ENCODE measurements at places on chromosomes 12 and 14. TPM values are rescaled to one million over a fixed set of nuclear protein-coding genes. Genes with fewer than 3 reads are reported as not detected.

GRCh38 chr12:46830731-46831334, 5.0 kb upstream of the SLC38A4 start:
- no peak for DNase-seq

Gene GRIN2B
- total RNA-seq, result 0.12 TPM

DNA sequence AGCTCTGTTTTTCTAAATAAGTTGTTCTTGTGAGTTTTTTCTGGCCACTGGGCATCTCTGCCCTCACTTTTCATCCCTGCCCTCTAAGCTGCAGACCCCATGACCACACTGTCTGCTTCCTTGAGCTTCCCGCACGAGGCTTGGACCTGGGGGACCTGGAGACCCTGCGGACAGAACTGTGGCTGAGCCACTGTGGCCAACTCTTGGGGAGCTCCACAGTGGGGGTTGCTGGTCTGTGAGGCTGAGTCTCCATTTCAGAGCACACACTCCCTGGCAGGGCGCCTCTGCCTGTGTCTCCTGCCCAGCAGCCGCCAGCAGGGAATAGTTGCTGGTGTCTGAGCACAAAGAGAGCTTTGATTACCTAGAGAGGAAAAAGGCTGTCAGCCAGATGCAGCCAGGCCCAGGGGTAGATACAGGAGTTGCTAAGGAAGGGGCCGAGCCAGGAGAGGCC, 13.1 kb upstream of the RIN3 start:
- DNase-seq, result no peak

- no peak for DNase-seq
Observed at GRCh38 chr14:25350802-25351201, 300.9 kb upstream of the STXBP6 start.

- DNase-seq, result no peak
Observed at GRCh38 chr12:20963303-20963702, 152.8 kb downstream of the SLCO1B3 start.

DNA sequence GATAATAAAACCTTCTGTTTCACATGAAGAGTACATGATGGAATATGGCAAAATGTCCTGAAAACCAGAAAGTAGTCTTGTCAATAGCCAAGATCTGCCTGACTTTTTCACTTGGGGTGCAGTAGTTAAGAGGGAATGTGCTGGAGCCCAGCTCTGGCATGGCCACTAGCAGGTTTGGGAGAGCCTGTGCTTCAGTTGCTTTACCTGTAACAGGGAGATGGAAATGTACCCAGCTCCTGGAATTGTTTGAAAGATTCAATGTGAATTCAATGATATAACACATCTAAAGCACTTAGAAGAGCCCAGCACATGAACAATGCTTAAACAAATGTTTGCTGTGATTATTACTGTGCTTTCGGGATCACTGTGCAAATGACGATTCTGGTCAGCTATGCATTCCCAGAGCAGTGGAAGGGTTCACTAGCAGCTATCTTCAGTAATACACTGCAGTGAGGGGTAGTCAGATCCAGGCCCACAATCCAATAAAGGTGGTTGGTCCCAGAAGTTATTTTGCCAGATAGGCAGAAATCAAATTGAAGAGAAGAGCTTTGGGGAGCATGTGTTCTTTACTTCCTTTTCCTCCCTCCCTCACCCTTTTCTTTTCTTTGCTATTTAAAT, 224.9 kb downstream of the APAF1 start:
- no peak for DNase-seq

Gene PLEK2
- 35.5 TPM for total RNA-seq

- DNase-seq, result no peak
Observed at GRCh38 chr12:68970951-68971350, 38.0 kb upstream of the CPM start.

DNA sequence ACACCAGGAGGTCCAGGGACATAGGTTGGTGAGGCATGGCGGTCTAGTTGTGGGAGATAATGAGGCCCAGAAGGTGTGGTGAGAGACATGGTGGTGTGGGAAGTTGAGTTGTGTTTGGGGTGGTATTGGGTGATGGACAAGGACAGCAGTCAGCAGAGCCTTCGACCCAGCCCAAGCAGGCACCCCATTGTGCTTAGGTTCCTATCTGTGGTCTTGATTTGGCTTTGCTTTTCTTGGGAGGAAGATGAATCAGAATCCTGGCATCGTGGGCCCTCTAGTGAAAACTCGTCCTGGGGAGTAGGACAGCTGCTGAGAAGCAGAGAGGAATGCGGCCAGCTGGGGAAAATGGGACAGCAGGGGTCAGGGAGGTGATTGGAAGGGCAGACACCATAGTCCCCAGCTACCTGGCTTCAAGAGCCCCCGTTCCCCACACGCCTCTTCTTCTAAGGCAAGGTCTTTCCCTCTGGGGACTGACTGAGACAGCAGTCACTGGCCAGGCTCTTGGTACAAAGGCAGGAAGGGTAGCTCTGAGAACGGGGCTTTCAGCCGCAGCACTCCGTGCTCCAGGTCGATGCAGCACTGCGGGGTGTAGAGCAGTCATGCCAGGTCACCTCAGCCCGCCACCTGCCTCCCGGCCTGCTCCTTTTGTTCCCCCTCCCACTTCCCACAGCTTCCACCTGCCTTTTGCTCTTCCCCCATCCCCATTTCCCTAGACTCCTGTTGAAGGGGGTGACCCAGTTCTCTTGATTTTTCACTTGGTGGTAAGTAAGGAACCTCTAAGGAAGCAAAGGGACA, 7.9 kb downstream of the NRIP2 start:
- DNase-seq, result no peak

DNA sequence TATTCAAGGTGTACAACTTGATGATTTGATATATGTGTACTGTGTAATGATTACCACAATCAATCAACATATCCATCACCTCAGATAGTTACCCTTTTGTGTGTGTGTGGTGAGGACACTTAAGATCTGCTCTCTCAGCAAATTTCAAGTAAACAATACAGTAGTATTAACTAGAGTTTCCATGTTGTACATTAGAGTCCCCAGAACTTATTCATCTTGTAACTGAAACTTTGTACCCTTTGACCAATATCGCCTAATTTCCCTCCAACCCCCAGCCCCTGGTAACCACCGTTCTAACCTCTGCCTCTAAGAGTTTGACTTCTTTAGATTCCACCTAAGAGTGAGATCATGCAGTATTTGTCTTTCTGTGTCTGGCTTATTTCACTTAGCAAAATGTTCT, 12.1 kb downstream of the ADCK1 start:
- no peak for DNase-seq

GRCh38 chr14:41805633-41806032, 199.0 kb downstream of the LRFN5 start:
- no peak for DNase-seq

Gene PLEKHG3
- 52.8 TPM for total RNA-seq

Gene CACNA2D4
- total RNA-seq, result 0.14 TPM

Gene MLEC
- total RNA-seq, result 99.5 TPM

DNA sequence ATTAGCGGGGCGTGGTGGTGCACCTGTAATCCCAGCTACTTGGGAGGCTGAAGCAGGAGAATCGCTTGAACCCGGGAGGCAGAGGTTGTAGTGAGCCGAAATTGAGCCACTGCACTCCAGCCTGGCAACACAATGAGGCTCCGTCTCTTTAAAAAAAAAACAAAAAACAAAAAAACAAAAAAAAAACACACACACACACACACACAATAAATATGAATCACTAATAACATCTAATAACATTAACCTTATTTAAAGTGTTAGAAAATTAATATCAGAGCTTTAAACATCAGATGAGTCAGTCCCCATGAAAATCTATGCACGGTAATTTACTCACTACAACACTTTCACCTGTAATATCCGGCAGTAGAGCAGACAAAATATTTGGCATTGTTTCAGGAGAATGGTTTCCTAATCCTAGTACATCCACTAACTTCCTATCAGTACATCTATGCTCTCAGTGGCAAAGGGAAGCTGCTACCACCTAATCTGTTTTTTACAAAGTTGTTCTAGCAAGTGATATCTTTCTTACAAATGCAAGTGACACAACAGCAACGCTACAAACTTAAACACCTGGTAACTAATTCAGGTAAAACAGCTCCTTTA, 36.2 kb downstream of the MED13L start:
- DNase-seq, result no peak

Gene HVCN1
- total RNA-seq, result 2.5 TPM

DNA sequence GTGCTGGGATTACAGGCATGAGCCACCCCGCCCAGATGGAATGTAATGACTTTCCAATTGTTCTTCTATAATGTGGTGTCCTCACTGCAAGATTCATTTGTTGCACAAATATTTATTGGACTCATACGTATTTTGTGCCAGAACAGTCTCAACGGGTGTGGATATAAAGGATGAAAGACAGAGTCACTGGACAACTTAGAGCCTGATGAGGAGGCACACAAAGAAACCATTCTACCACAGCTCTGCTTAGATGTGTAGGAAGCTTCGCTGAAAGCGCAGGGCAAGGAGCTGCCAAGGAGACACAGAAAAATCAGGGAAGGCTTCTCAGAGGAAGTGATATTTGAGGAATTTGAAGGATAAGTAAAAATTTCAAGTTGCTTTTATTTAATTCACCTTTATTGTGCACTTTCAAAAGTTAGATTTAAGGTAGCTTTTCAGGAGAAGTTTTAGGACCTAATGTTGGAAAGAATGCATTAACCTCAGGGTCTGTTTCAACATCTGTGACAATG, 41.6 kb upstream of the STON2 start:
- DNase-seq, result no peak

DNA sequence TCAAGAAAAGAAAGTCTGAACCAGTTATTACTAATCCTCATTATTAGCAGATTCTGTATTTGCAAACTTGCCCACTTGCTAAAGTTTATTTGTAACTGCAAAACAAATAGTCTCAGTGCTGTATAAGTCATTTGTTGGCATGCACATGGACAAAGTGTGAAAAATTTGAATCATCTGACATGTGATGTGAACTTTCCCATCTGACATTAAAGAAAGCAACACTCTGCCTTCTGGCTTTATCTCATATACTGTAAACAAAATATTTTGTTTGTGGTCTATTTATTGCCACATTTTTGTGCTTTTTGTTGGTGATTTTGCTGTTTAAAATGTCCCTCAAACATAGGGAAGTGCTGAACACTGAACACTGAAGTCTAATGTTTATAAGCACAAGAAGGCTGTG, 513.8 kb downstream of the RPL10L start:
- DNase-seq, result no peak

Gene SMCO2
- total RNA-seq, result not detected

DNA sequence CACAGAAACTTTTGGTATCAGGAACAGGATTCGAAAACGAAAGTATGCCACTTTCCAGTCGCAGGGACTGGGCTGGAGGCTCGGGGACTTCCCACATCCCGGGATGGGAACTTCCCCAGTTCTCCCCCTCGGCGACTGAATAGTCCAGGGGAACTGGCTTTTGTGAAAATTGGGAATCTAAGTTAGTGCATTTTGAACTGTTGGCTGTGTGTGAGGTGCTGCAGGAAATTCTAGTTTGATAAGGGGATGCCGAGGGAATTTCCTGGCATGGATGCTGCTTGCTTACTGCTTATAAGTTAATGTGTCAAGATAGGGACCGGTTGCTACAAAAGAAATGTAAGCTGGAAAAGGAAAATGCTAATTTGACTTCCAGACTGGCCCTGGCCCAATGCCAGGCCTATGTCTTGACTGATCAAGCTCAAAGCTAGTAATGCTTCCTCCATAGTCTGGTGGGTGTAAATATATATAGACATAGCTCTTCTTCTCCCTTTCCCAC, 73.4 kb upstream of the EIF5 start:
- DNase-seq, result peak; percentile 83

DNA sequence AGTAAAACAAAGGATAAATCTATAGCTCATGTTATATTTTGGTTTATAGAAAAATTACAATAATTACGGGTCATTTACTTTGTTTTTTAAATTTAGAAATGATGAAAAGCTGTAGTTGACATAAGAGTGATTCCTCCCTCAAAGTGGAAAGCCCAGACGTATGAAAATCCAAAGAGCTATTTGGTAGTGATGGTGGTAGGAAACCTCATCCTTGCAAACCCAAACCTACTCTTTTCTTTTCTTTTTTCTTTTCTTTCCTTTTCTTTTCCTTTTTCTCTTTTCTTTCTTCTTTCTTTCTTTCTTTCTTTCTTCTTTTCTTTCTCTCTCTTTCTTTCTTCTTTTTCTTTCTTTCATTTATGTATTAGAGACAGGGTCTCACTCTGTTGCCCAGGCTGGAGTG, 190.3 kb upstream of the RASSF8 start:
- DNase-seq, result no peak

GRCh38 chr12:125056306-125056705, 8.9 kb upstream of the AACS start:
- DNase-seq, result no peak

DNA sequence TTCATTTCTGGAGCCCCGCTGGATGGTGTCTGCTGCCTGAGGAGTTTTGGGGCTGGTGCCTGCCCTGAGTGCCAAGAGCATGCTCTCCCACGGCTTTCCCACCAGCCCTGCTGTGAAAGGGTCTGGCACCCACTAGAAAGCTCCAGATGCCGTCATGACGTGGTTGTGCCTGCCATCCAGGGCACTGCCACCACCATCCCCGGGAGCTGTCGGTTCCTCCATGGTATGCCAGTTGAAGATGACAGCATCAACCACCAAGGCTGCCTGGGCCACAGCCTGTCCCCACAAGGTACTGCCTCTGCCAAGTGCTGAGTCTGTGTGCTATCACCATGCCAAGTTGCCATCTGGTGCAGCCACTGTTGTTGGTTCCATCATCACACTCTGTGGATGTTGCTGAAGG, 85.9 kb downstream of the TTC8 start:
- DNase-seq, result no peak

Gene CRACR2A
- total RNA-seq, result 4.5 TPM

DNA sequence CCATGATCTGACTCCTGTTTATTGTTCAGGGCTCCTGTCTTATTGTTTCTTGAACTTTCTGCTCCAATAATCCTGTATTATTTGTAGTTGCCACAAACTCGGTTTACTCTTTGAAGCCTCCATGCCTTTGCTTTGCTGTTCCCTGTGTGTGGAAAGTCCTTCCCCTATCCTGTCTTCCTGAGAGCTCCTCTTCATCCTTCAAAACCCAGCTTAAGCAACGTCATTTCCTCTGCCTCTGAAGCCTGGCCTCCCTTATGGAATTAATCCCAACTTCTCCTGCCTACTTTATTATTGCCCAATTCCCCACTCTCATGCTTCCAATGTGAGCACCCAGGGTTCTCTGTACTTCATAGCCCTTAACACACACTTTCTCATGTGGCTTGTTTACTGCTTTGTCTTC, 766.2 kb downstream of the MED13L start:
- DNase-seq, result no peak

- no peak for DNase-seq
Observed at GRCh38 chr12:109305547-109305946, 3.5 kb downstream of the FOXN4 start.

DNA sequence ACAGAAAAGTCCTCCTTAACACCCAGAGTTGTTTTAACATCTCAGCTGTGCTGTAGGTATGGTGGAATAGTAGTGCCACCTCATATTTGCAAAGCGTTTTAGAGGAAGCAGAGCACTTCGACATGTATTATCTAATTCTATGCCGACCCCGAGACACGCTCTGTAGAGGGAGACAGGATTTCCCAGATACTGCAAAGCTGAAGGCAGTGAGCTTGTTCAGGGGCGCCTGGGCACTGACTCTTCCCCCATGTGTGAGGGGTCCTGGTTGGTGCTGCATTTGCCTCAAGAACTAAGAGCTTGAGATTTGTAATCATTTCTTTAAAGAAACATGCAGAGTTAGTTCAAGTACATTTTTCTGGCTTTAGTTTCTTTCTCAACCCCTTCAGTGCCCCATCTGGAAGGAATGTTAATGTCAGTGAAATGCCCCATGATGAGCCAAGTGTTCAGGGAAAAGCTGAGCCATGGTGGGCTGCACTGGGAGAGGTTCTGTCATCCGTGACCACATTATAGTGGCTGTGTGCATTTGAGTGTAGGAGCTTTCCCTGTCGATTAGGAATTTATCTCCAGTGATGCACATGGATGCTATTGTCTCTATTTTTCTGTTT, 66.3 kb downstream of the MBIP start:
- no peak for DNase-seq
